ENCODE measurements at places on chromosomes 1 and 21.

- peak; percentile 18 for DNase-seq
Measured at GRCh38 chr1:118360817-118361216, 175.8 kb upstream of the SPAG17 start.

DNA sequence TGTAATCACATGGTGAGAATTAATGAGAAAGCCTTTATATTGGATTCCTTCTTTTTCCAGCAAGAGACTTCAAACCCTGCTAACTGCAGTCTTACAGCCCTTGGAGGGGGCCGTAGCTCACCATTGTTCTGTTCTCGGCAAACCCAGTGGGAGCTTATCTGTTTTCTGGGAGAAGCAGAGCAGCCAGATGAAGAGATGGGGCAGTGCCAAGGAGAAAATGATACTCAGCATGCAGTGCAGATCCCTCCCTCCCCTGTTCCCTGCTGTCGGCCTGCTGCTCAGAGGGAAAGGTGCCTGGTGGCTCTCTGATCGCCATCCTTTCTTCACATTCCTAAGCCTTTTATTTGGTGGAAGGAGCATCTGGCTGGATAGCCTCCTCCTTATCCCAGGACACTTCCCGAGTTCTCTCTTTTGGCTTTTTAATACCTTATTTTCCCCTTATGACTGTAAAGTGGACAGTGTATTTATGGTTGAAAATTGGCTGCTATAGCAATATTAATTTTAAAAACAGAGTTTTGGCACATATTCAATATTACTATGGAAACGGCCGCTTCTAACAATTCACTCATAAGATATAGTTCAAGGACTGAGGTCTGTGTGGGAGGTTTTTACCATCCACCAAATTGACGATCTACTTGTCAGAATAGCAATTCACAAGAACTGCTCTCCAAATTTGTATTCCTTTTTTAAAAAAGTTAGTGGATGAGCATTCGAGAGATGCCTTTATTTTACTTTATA, 203.4 kb downstream of the CRB1 start:
- no peak for DNase-seq

- no peak for DNase-seq
Measured at GRCh38 chr1:50421366-50421748, 1.9 kb downstream of the DMRTA2 start.

- no peak for DNase-seq
Measured at GRCh38 chr21:38266732-38267131, 9.9 kb downstream of the KCNJ15 start.

DNA sequence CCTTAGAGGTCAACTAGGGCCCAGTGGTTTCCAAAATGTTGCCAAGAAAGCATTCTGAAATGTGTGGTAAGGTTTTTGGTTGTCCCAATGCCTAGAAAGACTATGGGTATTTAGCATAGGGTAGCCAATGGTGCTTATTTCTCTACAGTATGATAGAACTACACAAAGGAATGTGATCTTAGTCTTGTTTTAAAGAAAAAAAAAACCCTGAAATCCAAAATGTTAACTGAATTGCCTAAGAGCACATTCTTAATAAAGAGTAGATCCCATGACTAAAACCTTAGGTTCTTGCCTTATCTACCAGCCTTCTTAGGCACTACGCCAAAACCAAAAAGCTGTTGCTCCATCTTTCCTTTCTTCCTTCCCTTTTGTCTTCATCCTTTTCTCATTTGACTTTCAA, 428.2 kb downstream of the MRPL39 start:
- no peak for DNase-seq

- DNase-seq, result no peak
Measured at GRCh38 chr21:36260802-36261201, 59.2 kb upstream of the MORC3 start.

- no peak for DNase-seq
Measured at GRCh38 chr1:53715478-53715877, 23.5 kb downstream of the GLIS1 start.

DNA sequence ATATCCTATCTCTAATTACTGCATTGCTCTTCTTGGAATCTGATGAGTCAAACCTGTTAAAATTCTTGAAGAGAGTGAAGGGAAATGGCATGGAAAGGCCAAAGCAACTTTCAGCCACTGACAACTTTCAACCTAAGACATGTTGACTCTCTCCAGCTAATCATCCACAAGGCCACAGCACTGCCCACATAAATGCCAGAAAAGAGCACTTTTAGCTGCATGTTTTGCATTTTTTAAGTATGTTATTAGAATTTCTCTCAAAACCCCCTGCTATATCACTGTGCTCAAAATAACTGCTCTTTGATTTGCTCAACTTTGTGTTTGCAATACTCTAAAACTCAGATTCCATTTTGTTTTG, 352.5 kb downstream of the ADGRL2 start:
- DNase-seq, result no peak

GRCh38 chr21:44850905-44851657, 22.4 kb downstream of the PTTG1IP start:
- DNase-seq, result no peak

- no peak for DNase-seq
Measured at GRCh38 chr1:116178837-116179236, 67.6 kb downstream of the MAB21L3 start.

- DNase-seq, result no peak
Measured at GRCh38 chr1:207745839-207746767, 5.8 kb upstream of the CD46 start.

Data from dermis microvascular lymphatic vessel endothelial cell (primary cell).